Liver (tissue), 10 donors: ENCODE measurements at places on chromosomes 3 and 15.

DNA sequence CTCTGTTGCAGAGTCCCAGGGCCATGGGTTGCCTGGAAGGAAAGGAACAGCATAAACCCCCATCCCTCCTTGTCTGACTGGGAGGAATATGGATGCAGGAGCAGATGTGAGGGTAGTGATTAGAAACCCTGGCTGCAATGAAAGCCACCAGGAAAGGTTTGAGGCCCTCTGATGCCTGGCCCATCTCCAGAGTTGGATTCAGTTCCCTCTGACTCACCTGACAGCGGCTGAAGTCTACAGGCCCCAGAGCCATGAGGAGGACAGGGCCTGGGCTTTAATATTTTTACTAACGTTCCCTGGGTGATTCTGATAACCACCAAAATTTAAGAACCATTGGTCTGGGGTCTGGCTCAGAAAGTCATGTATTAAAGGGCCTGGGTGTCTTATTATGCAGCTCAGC, 214.0 kb downstream of the EPHB1 start:
- no peak for DNase-seq

GRCh38 chr15:29434280-29434679, 164.7 kb upstream of the NSMCE3 start:
- no peak for DNase-seq

DNA sequence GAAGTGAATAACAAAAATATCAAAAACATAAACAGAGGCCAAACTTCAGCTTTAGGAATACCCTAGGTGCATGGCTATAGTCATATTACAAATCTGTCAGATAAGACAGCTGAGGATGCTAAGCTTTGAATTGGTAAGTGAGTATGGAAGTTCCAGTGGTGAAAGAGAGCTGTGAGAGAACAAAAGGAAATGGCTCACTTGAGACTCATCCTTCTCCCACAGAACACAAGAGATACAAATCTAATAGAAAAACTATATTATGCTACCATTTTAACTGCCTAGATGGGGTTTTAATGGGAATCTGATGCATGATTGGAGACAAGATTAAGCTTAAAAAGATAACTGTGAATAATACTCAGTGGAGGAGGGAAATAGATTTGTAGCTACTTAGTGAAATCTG, 21.5 kb upstream of the PEX5L start:
- DNase-seq = no peak

DNA sequence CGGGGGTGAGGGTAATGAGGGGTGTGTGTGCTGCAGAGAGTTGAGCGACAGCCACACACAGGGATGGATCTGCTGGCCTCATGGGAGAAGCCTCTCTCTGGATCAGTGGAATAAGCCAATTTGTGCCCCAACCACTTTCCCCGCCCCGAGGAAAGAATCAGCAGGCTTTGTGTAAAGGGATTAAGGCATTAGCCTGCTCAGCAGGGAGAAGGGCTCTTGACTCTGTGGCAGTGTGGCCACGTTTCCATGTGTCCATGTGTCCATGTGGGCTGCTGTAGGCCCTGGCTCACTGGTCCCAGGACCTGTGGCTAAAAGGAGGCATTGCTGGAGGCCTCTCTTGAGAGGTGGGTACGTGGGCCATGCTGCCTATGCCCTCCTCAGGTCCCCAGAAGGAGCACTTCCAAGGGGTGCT, 104.7 kb downstream of the HMG20A start:
- DNase-seq = no peak

DNA sequence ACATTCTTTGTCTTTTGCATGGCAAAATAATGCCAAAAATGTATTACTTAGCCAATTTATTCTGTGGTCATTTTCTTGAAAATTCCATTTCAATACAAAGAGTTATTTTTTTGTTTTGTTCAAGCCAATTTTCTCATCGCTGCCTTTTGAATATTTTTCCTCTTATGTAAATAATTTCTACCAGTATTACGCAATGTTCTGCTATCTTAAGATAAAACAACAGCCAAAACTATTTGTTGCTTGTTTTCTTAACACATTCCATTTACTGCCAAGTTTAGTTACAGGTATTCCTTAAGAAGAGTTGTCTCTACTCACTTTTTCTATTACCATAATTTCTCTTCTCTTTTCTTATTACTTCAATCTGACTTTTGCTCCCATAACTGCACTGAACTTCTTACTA, 163.1 kb downstream of the ROBO1 start:
- no peak for DNase-seq

DNA sequence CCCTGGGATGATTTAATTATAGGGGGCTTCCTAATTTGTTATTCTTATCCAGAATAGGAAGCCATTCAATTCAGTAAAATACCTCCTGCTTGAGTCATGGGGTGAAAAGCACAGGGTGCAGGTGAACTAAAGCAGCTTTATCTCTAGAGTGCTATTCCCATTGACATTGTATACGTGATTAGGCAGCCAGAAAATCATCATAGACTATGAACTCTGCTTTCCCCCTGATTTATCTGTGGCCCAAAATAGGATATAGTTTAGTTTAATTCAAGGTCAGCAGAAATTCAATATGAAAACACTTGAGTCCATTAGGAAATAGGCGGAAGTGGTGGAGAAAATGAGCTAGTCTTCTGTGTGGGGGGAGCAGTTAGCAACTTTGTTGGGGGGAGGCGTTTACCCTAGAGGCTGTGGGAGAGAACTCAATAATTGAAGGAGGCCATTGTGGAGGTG, 18.2 kb upstream of the PRKCI start:
- no peak for DNase-seq

GRCh38 chr3:57133157-57133556, 32.0 kb downstream of the IL17RD start:
- no peak for DNase-seq

GRCh38 chr3:17025594-17026139, 140.9 kb downstream of the PLCL2 start:
- no peak for DNase-seq

DNA sequence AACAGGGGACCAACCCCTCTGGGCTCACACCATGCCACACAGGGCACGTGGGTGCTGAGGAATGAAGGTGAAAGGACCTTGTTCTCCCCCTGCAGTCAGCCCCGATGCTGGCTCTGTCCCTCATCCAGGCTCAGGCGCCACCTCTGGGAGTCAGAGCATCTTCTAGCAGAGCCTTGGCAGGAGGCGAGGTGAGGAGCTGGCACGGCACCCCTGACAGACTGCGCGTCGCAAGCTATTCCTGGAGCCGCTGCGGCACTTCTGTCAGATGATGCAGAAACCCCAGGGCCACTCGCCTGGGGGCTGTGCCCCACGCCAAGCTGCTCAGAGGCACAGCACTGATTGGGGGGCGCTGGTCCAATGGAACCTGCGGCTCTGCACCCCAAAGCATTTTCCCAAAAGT, 62.0 kb downstream of the MGLL start:
- no peak for DNase-seq

GRCh38 chr3:106006571-106006970, 137.8 kb upstream of the CBLB start:
- DNase-seq = no peak
